ENCODE measurements at places on chromosomes 2 and 18. TPM values are rescaled to one million over a fixed set of nuclear protein-coding genes. Genes with fewer than 3 reads are reported as not detected.

LIMS3 gene
- 1.0 TPM for polyA plus RNA-seq

CD8B2 gene
- not detected for polyA plus RNA-seq

PSD4 gene
- polyA plus RNA-seq: 1.3 TPM

ALLC gene
- polyA plus RNA-seq: 0.59 TPM

ABCG5 gene
- not detected for polyA plus RNA-seq

ANKRD30B gene
- not detected for polyA plus RNA-seq

ALPP gene
- not detected for polyA plus RNA-seq

FKBP7 gene
- 12.4 TPM for polyA plus RNA-seq

ITPRIPL1 gene
- 0.68 TPM for polyA plus RNA-seq

LYPD1 gene
- polyA plus RNA-seq: not detected

IL37 gene
- not detected for polyA plus RNA-seq

B4GALT6 gene
- polyA plus RNA-seq: 0.61 TPM

UPP2 gene
- polyA plus RNA-seq: not detected

STON1 gene
- polyA plus RNA-seq: 4.5 TPM

IL1R2 gene
- 9.4 TPM for polyA plus RNA-seq

MERTK gene
- 3.0 TPM for polyA plus RNA-seq

WNT10A gene
- 0.07 TPM for polyA plus RNA-seq

LGALSL gene
- 9.4 TPM for polyA plus RNA-seq

TTC21B gene
- polyA plus RNA-seq: 3.3 TPM

ZBTB14 gene
- polyA plus RNA-seq: 4.0 TPM

NYAP2 gene
- polyA plus RNA-seq: not detected

CPO gene
- 0.07 TPM for polyA plus RNA-seq

CFAP210 gene
- polyA plus RNA-seq: 0.29 TPM

GNLY gene
- 1.2 TPM for polyA plus RNA-seq

SLC4A5 gene
- 0.43 TPM for polyA plus RNA-seq

FAM110C gene
- polyA plus RNA-seq: 0.68 TPM

LPIN1 gene
- polyA plus RNA-seq: 26.9 TPM

SUMO1 gene
- polyA plus RNA-seq: 63.1 TPM

ZNF521 gene
- 4.9 TPM for polyA plus RNA-seq

ANKRD30BL gene
- polyA plus RNA-seq: not detected

WDCP gene
- 1.8 TPM for polyA plus RNA-seq

ASB18 gene
- polyA plus RNA-seq: 4.2 TPM

GREB1L gene
- 0.54 TPM for polyA plus RNA-seq

All from heart right ventricle (tissue), 16 donors.